ENCODE measurements at places on chromosomes 5 and 9. TPM values are rescaled to one million over a fixed set of nuclear protein-coding genes. Genes with fewer than 3 reads are reported as not detected.

AQP3 gene
- 3.4 TPM for total RNA-seq

PGM5 gene
- 3.9 TPM for total RNA-seq

NKD2 gene
- not detected for total RNA-seq

IL5 gene
- total RNA-seq, result not detected

CCDC187 gene
- not detected for total RNA-seq

MUSK gene
- total RNA-seq, result 0.39 TPM

NIM1K gene
- 0.33 TPM for total RNA-seq

CAVIN4 gene
- 0.79 TPM for total RNA-seq

DPYSL3 gene
- total RNA-seq, result 142 TPM

FTMT gene
- not detected for total RNA-seq

All from placental epithelial cell (primary cell).